ENCODE measurements at places on chromosomes 12 and 14. TPM values are rescaled to one million over a fixed set of nuclear protein-coding genes. Genes with fewer than 3 reads are reported as not detected.
A peak's percentile ranks its signal among the peaks of the same experiment; 100 is the strongest.

DNA sequence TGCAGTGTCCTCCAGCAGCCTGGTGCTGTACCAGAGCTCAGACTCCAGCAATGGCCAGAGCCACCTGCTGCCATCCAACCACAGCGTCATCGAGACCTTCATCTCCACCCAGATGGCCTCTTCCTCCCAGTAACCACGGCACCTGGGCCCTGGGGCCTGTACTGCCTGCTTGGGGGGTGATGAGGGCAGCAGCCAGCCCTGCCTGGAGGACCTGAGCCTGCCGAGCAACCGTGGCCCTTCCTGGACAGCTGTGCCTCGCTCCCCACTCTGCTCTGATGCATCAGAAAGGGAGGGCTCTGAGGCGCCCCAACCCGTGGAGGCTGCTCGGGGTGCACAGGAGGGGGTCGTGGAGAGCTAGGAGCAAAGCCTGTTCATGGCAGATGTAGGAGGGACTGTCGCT lies 15.2 kb downstream of the C12orf43 start:
- no peaks in the 10 kb centered on the region for H3K27me3 ChIP-seq
- peaks cover 17% of the 10 kb centered on the region for H3K36me3 ChIP-seq
- H3K4me3 ChIP-seq = no peak overlapping the region
- DNase-seq = no peak
- peaks cover 12% of the 10 kb centered on the region for H3K4me1 ChIP-seq
- H3K27ac ChIP-seq = peak overlapping the region; percentile 15

DNA sequence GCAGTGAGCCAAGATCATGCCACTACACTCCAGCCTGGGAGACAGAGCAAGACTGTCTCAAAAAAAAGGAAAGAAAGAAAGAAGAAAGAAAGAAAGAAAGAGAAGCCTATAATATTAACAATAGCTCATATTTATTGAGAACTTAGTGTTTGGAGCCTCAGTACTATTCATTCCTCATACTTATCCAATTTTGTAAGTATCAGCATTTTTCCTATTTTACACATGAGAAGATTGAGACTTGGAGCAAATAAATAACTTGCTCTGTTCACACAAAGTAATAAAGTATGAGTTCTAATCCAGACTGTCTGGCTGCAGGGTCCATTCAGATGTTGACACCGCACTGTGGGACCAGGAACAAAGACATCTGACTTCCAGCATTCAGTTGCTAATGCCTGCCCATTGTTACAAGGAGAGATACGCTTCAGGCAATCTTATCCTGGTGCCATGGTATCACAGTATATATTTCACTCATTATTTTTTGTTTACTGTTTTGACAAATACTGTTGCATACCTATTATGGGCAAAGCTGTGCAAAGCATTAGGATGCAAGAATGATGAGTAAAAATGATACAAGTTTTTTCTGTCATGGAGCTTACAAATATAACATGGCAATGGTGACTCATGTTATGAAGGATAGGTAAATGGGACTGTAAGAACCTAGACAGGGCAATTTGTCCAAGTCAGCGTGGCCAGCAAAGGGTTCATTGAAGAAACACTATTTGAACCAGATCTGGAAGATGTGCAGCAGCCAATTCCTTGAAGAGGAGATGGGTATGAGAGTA lies 21.4 kb upstream of the TMTC2 start:
- H3K4me1 ChIP-seq = no peaks in the 10 kb centered on the region
- no peaks in the 10 kb centered on the region for H3K36me3 ChIP-seq
- no peak overlapping the region for H3K4me3 ChIP-seq
- no peak overlapping the region for H3K27ac ChIP-seq

The BMP4 gene
- total RNA-seq = not detected

The PCED1B gene
- total RNA-seq = 72.1 TPM

The AKAP3 gene
- total RNA-seq = 2.6 TPM
